ENCODE measurements at places on chromosomes 12 and 14.

GRCh38 chr12:33529810-33530209, 90.2 kb upstream of the SYT10 start:
- DNase-seq, result no peak

- DNase-seq, result peak; percentile 28
Observed at GRCh38 chr12:46361667-46362034, 10.9 kb downstream of the SLC38A2 start.

- DNase-seq, result no peak
Observed at GRCh38 chr12:50621399-50622300, 116.9 kb downstream of the DIP2B start.

DNA sequence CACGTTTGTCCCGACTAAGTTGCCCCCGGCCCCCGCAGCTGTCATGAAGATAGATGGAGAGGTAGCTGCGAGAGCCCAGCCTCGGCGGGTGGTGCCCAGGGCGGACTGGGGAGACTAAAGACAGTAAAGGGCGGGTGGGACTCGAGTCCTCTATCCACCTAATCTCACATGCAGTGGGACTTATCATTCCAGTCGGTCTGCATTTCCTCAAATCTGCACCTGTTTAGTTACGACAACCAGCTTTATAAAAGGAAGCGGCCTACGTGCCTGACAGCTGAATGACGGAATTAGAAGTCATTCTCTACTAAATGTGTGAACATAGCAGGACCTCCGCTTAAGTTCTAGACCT, 109.8 kb upstream of the EGLN3 start:
- DNase-seq, result no peak

DNA sequence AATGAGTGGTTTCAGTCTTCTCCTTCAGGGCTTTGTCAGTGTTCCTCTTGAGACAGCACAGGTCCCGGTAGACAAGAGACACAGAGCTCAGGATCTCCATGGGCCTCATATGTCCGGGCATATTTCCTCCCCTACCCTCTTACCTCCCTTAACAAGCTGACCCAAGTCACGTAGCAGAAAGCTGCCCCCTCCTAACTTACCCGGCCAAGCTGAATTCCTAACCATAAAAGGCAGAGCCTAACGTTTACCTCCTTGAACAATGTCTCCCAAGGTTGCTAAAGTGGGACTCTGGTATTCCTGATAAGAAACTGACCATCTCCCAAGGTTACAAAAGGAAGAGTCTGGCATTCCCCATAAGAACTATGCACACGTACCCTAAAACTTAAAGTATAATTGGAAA, 182.2 kb upstream of the USP15 start:
- no peak for DNase-seq

- no peak for DNase-seq
Observed at GRCh38 chr14:91310606-91311283, 66.2 kb upstream of the GPR68 start.

DNA sequence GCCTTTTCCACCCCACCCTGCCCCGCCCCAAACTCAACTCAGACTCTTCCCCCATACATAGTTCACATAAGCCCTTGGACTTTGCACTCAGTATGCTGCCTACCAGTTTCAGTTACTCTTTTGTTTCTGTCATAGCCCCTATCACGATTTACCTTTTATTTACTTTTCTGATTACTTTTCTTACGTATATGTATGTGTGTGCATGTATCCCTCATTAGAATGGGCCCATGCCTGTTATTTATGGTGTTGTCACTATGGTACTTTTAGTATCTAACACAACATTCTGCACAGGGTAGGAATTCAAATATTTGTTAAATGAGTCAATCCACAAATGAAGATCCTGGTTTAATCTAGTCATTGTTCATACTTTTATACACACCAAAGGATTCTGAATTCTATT, 16.5 kb upstream of the LUM start:
- no peak for DNase-seq

- no peak for DNase-seq
Observed at GRCh38 chr14:93183596-93184317, 940 bp downstream of the MOAP1 start.

DNA sequence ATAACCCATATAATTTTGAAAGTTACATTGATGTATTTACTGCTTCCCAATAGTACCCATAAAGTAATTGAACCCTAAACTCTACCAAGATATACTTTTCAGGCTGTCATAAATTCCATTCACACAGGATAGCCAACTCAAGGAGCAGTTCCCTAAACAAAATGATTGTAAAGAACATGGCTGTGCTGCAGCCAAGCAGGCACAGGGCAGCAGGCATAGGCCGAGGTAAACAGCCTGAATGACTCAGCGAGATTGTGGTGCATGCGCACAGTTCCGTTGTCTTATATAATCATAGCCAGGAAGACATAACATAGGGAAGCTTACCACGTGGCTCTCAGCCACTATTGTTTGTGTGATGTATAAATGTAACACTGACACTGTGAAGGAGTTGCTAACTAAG, 344.9 kb downstream of the FSCB start:
- no peak for DNase-seq

DNA sequence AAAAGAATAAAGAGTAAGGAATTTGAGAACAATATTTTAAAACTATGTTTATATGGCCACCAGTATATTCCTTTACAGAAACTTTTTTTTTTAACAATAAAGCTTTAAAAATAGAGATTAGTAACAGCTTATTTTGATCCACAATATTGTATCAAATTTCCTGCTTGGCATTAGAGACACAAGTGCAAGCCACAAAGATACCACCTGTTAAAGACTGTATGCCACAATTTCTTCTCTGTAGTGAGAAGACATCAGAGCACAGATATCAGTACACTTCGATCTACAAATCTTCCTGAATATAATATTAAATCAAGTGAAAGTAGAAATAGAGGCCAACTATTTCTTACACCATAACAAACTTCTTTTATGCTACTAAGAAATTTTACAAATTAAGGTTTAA, 68.0 kb downstream of the GALNT4 start:
- DNase-seq, result no peak

GRCh38 chr14:30468354-30468753, 90.6 kb upstream of the G2E3 start:
- no peak for DNase-seq

DNA sequence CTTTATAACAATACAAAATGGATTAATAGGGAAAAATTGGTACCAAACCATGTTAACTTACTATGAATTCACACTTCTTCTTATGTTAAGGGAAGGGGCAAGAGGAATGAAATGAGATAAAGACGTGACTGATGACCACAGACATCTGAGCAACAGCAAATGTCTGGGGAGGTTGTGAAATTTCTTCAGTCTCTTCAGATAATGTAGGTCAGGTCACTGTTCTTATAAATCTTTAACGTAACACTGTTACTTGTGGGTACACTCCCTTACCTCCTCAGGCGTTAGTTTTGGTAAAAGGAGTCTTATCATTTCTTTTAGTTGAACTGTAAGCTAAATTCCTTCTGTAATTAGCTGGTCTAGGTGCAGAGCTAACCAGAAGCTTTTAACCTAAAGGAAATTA, 405.0 kb upstream of the LRFN5 start:
- DNase-seq, result no peak

GRCh38 chr14:68729556-68729955, 63.3 kb downstream of the ZFP36L1 start:
- DNase-seq, result no peak

- no peak for DNase-seq
Observed at GRCh38 chr12:62683776-62684569, 217.3 kb downstream of the MON2 start.

DNA sequence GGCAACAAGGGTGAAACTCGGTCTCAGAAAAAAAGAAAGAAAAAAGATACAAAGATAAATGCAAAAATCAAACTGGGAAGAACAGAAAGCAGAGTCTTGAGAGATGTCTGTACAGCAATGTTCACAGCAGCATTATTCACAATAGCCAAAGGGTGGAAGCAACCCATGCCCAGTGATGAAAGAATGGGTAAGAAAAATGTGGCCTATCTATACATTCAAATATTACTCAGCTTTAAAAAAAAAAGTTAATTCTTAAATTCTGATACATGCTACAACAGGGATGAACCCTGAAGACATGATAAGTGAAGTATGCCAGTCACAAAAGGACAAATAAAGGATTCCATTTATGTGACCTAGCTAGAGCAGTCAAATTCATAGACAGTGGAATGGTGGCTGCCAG, 33.7 kb downstream of the SPPL3 start:
- DNase-seq, result no peak

DNA sequence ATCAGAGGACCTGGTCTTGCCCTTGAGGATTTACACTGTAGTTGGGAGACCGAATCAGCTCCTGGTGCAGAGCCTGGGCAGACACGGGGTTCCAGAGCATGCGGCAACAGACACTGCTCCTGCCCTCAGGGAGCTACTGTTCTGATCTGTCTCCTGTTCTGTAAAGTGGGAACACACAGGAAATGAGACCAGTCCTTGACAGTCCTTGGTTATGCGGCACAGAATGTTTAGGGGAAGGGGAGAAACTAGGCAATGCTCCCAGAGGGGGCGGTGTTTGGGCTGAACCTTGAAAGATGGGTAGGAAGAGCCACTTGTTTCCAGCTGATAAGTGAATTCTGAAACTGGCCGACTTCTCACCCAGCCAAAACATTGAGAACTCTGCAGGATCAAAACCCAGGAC, 132.4 kb downstream of the ZFP36L1 start:
- no peak for DNase-seq

GRCh38 chr12:130994821-130995375, 41.2 kb downstream of the ADGRD1 start:
- no peak for DNase-seq

- no peak for DNase-seq
Observed at GRCh38 chr14:72045271-72045670, 113.0 kb downstream of the RGS6 start.

- DNase-seq, result no peak
Observed at GRCh38 chr14:66395300-66395699, 90.9 kb upstream of the CCDC196 start.

DNA sequence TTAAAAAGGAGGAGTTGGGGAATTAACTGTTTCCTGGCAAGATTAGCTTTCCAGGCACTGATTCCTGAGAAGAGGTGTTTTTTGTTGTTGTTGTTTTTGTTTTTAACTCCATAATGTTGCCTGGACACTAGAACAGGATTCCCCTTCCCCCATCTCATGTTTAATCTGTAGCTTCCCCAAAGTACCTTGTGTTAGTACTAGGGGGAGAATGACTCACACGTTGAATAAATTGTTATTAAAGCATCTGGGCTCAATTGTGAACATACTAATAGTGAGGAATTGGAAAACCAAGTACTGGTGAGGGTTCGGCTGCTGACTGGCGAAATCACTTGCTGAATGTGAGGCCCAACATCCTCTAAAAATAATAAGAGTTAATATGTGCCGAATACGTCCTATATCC, 1.3 kb upstream of the GNG2 start:
- DNase-seq, result no peak

GRCh38 chr12:124445121-124445718, 122.2 kb downstream of the NCOR2 start:
- no peak for DNase-seq

DNA sequence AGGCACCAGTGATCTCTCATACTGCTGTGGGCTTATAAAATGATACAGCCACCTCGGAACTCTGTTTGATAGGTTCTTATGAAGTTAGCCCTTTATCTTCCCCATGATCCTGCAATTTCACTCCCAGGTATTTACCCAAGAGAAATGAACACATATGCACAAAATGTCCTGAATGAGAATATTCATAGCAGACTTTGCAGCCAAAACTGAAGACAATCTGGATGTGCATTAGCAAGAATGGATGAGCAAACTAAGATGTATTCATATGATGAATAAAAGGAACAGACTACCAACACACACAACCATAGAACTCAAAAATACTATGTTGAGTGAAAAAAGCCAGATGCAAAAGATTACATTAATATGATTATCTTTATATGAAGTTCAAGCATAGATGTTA, 66.7 kb downstream of the KCNA5 start:
- DNase-seq, result no peak

DNA sequence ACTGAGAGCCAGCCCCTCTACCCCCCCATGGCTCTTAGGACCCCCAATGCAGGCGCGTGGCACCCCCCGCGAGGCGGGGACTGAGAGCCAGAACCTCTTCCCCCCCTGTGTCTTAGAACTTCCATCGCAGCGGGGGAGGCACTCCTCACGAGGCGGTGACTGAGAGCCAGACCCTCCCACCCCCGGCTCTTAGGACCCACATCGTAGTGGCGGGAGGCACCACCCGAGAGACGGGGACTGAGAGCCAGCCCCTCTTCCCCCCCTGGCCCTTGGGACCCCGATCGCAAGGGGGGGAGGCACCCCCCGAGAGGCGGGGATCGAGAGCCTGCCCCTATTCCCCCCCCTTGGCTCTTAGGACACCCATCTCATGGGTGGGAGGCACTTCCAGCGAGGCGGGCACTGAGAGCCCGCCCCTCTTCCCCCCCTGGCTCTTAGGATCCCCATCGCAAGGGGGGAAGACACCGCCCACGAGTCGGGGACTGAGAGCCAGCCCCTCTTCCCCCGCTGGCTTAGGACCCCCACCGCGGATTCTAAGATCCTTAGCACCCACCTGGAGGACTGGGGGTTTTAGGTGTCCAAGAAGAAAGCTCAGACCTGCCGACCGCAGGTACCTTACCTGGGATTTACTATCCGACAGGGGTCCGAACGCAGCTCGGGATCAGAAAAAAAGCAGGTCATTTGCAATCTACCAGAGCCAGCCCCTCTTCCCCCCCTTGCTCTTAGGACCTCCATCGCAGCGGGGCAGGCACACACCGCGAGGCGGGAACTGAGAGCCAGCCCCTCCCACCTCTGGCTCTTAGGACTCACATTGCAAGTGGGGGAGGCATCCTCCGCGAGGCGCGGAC, 44.9 kb downstream of the DDX11 start:
- peak; percentile 58 for DNase-seq

- DNase-seq, result no peak
Observed at GRCh38 chr14:91987192-91987591, 39.7 kb upstream of the FBLN5 start.

Measured in SW 1271 (cell line).